Right atrium auricular region (tissue), 2 donors: ENCODE measurements at places on chromosomes 16 and 17. TPM values are rescaled to one million over a fixed set of nuclear protein-coding genes. Genes with fewer than 3 reads are reported as not detected.

Gene OTOA
- not detected for total RNA-seq

Gene HOXB6
- total RNA-seq = 0.82 TPM

Gene NGFR
- total RNA-seq = 16.7 TPM

Gene IRX5
- total RNA-seq = 4.1 TPM

Gene WNT9B
- 2.4 TPM for total RNA-seq

Gene SEPTIN12
- total RNA-seq = not detected

Gene KRTAP4-3
- not detected for total RNA-seq

Gene PPP1R9B
- total RNA-seq = 24.2 TPM

DNA sequence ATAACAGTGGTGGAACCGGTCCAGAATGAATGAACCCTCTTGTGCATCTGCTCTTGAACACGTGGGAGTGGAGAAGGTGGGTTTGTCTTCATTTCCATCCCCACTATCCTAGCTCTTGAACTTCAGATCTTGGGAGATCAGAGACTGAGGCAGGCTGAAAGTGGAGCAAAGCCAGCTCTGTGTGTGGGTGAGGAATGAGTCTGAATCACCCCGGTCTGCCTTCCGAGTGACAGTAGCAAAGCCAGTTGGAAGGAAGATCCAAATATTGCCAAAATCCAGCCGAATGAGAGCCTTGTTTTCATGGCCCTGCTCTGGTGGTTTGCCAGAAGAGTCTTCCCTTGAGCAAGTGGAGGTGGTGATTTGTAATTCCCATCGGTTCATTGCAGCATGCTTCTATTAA is 29.0 kb upstream of the ASIC2 start:
- no peak for DNase-seq

GRCh38 chr17:42179911-42180410 is 981 bp downstream of the KCNH4 start:
- no peak for DNase-seq

- peak; percentile 79 for DNase-seq
Observed at GRCh38 chr16:48156790-48157209, 1.0 kb upstream of the ABCC12 start.

GRCh38 chr16:86991679-86992078 is 325.5 kb downstream of the C16orf95 start:
- no peak for DNase-seq

DNA sequence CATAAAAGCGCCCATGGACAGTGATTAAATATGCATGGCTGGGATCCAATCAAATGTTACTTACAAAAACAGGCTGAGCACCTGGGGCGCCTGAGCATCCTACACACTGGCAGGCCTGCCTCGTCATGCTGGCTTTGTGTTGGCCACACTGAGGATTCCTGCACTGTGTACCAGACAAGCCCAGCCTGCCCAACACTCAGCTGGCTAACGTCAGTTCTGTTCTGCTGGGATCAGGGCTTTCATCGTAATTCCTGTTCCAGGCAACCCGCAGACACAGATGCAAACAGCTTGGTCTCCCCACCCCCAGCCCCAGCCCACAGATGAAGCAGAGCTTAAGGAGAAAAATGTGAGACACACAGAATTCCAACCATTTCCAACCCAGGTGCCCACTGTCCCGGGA is 30.7 kb downstream of the PIMREG start:
- no peak for DNase-seq

DNA sequence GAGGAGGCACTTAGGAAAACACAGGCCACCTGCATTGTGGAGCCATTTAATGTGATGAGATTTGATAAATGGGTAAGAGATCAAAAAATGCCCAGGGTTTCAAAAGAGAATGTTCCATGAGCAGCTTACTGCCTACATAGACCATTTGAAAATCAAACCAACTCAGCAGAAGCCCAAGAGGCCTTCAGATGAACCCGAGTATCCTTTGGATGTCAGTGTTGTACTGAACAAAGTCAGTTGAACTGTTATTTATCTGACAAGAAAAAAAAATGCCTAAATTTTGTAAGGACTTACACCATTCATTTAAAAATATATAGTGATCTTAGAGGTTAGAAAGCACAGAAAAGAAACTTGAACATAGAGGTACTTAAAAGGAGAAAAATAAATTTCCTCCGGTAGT is 381.7 kb downstream of the ZFHX3 start:
- no peak for DNase-seq

DNA sequence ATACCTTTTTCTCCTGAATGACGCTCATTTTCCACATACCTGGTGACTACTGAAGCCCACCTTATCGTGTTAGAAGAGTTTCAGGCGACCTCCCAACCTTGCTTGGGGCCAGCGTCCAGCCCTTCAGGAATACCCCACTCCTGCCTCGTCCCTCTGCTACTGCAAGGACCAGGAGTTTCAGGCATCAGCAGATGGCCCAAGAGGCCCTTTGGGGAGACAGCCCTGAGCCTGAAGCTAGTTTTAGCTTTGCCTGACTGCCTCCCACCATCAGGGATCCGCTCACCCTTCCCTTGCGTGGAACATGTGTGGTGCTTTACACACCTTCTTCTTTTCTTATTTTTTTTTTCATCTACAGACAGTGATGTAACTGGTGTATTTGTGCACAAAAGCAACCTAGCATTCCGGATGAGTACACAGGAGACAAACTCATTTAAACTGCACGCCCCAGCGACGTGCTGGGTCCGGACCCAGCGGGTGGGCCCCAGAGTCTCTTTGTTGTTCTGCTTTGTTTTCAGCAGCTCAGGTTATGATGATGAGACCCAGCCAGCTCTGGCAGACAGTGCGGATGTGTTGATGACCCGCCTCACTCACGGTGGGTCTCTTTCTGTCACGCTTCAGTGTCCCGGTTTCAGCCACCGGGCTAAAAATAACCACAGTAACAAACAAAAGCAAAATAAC is 242.4 kb downstream of the C16orf95 start:
- DNase-seq = no peak

- peak; percentile 32 for DNase-seq
Observed at GRCh38 chr16:66263168-66263972, 103.1 kb upstream of the CDH5 start.

DNA sequence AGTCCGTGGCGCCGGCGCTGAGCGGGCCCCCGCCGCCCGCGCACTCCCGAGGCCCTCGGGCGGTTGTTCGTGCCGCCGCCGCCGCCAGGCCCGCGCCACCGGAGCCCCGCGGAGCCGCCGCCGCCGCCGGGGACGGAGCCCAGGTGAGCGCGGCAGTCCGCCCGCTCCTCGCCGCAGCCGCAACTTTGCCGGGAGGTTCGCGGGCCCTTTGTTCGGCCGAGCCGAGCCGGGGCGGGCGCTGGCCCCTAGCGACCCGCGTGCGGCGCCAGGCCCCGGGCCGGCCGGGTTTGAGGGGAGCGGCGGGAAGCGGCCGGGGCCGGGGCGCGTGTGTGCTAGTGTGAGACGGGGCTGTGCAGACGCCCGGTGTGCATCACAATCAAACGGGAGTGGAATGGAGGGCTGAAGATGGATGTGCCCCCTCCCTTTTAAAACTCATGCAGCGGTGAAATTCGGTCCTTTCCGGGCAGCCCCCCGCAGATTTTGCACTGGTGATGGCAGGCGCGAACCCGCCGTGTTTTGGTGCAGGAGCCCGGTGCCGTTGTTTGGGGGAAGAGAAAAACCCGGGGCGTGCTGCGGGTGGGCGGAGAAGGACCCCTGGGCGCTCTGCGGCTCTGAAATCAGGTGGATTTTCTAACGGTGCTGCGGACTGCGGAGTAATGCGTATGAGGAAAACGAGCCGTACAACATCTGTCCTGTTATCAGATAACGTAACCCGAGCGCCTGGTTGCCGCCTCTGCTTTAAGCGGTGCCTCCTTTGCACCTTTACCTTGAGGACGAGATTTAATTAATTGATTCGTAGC is 823 bp downstream of the TNRC6C start:
- no peak for DNase-seq

DNA sequence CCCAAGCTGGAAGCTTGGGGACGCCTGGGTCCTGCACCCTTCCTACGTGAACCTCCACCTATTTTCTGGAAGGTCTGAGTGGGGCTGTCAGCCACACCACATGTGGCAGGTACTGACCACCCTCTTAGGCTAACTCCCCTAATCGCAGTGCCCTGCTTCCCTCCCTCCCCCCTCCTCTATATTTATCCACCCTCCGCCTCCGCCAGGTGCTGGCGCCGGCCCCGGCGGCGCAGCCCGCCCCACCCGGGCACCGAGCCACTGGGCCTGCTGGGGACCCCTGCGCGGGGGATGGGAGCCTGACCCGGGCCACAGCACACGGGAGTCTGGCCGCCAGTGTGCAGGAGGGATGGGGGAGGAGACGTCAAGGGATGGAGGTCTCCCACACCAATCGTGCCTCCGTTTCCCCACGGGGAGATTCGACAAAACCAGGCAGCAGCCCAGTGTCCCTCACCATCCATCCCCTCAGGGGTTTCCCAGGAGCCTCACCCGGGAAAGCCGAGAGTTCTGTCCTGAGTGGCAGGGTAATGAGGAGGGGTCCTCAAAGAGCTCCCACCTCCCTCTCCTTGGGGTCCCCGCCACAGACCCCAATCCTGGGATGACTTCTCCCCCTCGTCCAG is 1.3 kb downstream of the PLEKHH3 start:
- DNase-seq = no peak

DNA sequence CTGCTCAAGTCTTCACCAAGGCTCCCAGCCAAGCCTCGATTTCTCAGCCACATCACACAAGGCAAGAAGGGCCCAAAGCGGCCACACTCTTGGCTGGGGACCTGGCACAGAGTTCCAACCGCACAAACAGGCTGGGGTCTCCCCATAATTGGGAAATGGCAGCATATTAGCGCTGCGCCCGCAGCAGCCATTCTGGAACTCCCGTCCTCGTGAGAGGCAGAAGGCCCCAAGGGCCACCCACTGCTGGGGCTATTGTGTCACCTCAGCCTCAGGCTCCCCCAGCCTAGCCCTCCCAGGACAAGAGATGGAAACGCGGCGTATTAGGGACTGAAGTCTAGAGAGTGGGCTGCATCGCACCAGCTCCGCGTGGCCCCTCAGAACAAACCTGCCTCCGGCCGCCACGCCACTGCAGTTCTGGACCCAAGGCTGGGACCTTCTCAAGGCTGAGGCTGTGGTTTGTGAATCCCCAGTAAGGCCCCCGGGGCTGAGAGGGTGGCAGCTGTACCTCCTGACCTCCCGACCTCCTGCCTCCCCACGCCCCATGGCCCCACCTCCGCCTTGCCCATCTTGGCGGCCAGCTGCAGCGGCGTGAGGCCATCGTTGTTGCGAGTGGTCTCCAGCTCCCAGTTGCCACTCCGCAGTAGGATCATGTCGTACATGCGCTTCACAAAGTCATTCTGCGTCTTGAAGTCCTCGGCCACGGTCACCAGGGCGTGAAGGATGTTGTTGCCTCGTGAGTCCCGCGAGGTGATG is 25.3 kb downstream of the TRPV3 start:
- DNase-seq = no peak

- DNase-seq = no peak
Observed at GRCh38 chr17:39813631-39814030, 50.5 kb downstream of the IKZF3 start.

- DNase-seq = no peak
Observed at GRCh38 chr17:45260204-45260783, 1.6 kb downstream of the SPATA32 start.

DNA sequence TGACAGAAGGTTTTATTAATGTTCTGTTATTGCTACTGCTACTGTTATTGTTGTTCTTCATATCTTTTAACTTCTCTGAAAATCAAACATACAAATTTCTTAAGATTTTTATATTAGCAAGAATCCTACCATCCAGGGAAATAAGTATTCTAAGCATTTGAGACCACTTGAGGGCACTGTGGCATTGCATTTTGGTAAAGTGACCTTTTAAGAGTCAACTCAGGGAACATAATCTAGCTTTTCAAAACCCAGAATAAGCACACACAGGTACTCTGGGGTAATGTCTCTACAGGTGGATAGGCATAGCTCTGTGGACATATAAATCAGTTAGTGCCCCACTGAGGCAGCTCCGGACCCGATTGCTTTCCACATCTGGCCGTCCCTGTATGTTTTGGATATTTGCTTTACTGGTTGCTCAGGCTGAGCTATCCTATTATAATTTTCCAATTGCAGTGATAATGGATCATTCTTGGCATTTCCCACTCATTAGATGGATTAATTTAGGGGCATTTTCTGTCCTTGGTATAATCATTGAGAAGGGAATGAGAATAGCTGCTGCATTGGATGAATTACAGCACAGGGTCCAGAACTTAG is 1425.1 kb upstream of the CDH8 start:
- DNase-seq = no peak

GRCh38 chr17:70636517-70637133 is 467.3 kb downstream of the KCNJ2 start:
- DNase-seq = no peak

DNA sequence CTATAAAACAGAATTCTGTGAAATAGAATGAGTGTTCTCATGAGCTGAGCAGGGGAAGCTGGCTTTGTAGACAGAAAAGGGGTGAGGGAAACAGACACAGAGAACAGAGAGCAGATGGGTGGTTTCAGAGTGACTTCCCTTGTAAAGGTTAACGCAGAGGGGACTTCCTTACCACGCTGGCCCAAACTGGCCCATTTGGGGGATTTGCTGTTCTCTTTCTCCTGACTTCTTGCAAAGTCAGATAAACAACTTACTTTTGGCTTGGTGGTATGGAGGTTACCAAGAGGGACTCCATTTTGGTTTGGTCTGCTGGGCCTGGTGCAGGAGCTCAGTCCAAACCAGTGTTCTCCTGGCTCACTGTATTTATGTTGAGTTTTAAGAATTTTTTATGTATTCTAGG is 48.4 kb downstream of the SEC14L1 start:
- DNase-seq = no peak

GRCh38 chr16:62254372-62254771 is 218.1 kb upstream of the CDH8 start:
- DNase-seq = no peak

- peak; percentile 94 for DNase-seq
Observed at GRCh38 chr16:27330542-27330941, 16.8 kb downstream of the IL4R start.

GRCh38 chr17:34411646-34412421 is 48.8 kb upstream of the CCL1 start:
- DNase-seq = no peak

DNA sequence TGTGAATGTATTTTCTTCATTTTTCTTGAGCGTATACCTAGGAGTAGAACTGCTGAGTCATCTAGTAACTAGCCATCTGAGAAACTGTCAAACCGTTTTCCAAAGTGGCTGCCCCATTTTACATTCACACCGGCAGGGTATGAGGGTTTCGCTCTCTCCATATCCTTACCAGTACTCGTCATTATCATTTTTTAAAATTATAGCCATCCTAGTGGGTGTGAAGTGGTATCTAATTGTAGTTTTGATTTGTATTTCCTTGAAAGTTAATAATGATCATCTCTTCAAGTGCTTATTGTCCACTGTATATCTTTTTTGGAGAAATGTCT is 6.0 kb downstream of the RNF157 start:
- DNase-seq = no peak
